Tibial nerve (tissue), 4 donors: ENCODE measurements at places on chromosomes 3 and 15.
A peak's percentile ranks its signal among the peaks of the same experiment; 100 is the strongest.

- no peak for DNase-seq
These were observed 96.3 kb downstream of the NUP210 start for GRCh38 chr3:13323822-13324221.

GRCh38 chr3:57065588-57065987, 5.1 kb downstream of the SPATA12 start:
- DNase-seq, result no peak

- no peak for DNase-seq
These were observed 727.7 kb upstream of the NECTIN3 start for GRCh38 chr3:110343945-110344344.

- DNase-seq, result no peak
These were observed 465.0 kb downstream of the CNTN3 start for GRCh38 chr3:74149466-74149865.

DNA sequence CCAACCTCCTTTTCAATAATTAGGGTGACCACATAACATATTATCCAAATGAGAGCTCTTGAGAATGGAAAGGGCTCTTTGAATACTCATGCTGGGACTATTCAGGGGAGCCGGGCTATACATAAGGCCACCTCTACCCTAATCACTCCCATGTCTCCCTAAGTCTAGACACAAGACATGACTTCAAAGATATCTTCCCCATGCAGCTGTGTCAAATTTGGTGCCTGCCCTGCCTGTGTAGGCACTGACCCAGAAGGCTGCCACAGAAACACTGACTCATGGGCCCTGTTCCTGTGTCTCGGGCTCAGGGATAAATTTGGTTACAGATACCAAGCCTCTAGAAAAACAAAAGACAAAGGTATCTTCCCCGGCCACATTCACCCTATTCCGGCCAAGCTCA, 70.3 kb downstream of the MYLK start:
- DNase-seq, result no peak

- DNase-seq, result no peak
These were observed 3.5 kb downstream of the PFN2 start for GRCh38 chr3:149967086-149967685.

GRCh38 chr15:77370580-77370979, 49.3 kb downstream of the PEAK1 start:
- no peak for DNase-seq

DNA sequence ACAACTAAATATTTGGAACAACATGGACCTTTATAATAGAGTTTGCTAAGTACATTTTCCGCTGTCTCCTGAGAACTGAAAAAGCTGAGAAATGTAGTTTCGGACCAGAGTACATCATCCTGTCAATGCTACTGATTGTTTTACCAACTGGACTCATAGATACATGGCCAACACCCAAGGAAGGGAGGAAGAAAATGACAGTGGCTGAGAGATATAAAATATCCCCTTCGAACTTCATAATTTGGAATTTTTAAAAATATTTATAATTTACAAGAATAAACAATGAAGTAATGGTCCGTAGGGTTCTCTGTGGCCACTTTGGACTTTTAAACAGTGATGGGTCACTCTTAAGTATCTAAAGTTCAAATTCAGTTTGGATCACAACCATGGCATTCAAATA, 1042.7 kb downstream of the MCTP2 start:
- DNase-seq, result no peak

DNA sequence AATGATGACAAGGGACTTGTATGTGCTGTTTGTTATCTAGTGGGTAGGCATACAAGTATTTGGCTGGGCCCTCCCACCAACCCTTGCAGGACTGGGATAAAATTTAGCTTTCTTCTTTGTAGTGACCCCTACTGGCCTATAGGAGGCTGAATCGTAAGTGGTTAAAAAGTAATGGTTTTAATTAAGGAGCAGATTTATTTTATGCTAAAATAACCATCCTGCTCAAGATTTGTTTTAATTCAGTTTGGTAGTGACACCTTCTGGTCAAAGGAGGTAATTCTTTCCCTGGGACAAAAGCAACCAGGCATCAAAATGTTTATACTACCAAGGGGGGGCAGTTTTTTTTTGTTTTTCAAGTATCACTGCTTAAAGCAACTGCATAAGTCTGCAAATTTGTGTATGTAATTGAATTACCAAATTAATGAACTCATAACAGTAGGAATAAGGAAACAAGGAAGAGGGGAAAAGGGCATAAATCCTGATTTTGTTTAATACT, 70.7 kb downstream of the TOP2B start:
- DNase-seq, result peak; percentile 42

- DNase-seq, result no peak
These were observed 25.3 kb downstream of the BFSP2 start for GRCh38 chr3:133424937-133425869.
